ENCODE measurements at places on chromosomes 5 and 9. TPM values are rescaled to one million over a fixed set of nuclear protein-coding genes. Genes with fewer than 3 reads are reported as not detected.
A peak's percentile ranks its signal among the peaks of the same experiment; 100 is the strongest.

Gene SPAAR
- 4.1 TPM for total RNA-seq

DNA sequence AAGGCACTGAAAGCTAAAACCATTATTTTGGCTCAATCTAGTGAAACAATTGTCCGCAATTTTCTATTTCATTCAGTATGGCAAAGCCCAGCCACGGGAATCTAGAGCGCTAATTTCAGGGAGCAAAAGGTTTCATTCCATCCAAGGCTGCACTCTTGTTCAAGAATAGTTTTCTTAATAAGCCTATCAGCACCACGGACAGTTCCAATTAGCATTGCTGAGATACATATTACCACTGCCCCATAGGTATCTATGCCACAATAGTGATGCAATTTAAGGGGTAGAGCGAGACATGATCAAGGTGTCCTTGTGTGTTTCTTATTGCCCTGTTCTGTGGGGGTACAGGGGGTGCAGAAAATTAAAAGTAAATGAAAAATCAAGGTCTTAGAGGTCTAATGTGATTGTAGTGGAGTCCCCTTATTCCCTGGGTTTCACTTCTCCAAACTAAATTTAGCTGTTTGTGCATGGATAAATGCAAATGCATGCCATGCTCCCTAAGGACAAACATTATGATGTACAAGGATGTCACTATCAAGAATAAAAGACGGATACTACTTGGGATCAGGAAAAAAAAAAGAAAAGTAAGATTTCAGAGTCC is 45.5 kb downstream of the SPOCK1 start:
- no peaks in the 10 kb centered on the region for H3K36me3 ChIP-seq
- H3K4me1 ChIP-seq, result no peaks in the 10 kb centered on the region
- DNase-seq, result no peak
- H3K27me3 ChIP-seq, result no peaks in the 10 kb centered on the region

DNA sequence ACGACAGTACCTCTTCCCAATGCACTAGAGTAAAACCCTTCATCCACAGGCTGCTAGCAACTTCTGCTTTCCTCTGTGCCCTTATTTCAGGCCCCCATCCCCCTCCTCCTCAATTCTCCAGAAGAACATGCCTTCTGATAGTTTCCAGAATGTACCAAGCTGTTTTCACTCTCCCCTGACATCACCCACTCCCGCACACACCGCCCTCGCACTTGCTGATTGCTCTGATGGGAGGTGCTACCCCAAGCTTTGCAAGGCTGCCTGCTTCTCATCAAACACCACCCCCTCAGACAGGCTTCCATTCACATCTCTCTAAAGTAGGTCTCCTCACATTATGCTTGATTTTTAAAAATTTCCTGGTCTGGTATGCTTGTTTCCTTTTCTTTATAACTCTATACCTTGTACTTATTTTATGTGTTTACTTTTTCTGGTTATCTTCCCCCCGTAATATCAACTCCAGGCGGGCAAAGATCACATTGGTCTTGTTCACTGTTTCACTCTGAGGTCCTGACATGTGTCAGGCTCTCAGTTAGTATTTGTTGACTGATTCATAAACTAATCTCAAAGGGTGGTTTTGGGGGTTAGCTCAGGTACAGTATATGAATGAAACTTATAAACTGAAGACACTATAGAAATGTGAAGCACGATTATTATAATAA is 91.0 kb upstream of the C9orf72 start:
- no peaks in the 10 kb centered on the region for H3K4me1 ChIP-seq
- DNase-seq, result peak; percentile 36
- H3K27ac ChIP-seq, result no peak overlapping the region

Gene GABRP
- not detected for total RNA-seq

GRCh38 chr5:138955013-138955660 is 80.0 kb upstream of the LRRTM2 start:
- no peaks in the 10 kb centered on the region for H3K27me3 ChIP-seq
- no peaks in the 10 kb centered on the region for H3K36me3 ChIP-seq
- peak overlapping the region; percentile 79 for H3K27ac ChIP-seq

- H3K4me1 ChIP-seq, result no peaks in the 10 kb centered on the region
- peak overlapping the region; percentile 98 for H3K27ac ChIP-seq
- peak; percentile 74 for DNase-seq
- no peaks in the 10 kb centered on the region for H3K27me3 ChIP-seq
Measured at GRCh38 chr5:98927989-98928872, 576 bp downstream of the CHD1 start.

Gene PCDHGA3
- total RNA-seq, result 5.1 TPM

- no peaks in the 10 kb centered on the region for H3K27me3 ChIP-seq
- no peak for DNase-seq
- H3K4me3 ChIP-seq, result no peak overlapping the region
- no peak overlapping the region for H3K27ac ChIP-seq
- H3K36me3 ChIP-seq, result no peaks in the 10 kb centered on the region
Measured at GRCh38 chr9:116461632-116462031, 225.5 kb upstream of the TRIM32 start.
